NCI-H510A (cell line): ENCODE measurements at places on chromosomes 11 and 22.

DNA sequence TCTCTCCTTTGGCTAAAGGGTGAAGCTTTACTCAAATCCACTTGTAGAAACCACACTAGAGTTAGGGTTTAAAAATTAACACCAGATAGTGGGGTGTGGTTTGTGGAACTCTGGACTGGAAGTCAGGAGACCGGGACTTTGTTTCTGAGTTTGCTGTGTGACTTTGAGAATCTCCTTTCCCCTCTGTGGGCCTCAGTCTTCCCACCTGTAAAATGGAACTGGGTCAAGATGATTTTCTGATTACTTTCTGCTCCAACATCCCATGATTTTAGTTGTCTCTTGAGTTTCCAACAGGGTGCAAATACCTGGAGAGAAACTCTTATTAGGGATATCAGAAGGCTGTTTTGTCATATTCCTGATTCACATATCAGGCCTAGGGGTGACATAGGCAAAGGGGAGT is 301.0 kb downstream of the MIAT start:
- DNase-seq: no peak

GRCh38 chr11:61377461-61378160 is 14.8 kb upstream of the TMEM216 start:
- DNase-seq: no peak

DNA sequence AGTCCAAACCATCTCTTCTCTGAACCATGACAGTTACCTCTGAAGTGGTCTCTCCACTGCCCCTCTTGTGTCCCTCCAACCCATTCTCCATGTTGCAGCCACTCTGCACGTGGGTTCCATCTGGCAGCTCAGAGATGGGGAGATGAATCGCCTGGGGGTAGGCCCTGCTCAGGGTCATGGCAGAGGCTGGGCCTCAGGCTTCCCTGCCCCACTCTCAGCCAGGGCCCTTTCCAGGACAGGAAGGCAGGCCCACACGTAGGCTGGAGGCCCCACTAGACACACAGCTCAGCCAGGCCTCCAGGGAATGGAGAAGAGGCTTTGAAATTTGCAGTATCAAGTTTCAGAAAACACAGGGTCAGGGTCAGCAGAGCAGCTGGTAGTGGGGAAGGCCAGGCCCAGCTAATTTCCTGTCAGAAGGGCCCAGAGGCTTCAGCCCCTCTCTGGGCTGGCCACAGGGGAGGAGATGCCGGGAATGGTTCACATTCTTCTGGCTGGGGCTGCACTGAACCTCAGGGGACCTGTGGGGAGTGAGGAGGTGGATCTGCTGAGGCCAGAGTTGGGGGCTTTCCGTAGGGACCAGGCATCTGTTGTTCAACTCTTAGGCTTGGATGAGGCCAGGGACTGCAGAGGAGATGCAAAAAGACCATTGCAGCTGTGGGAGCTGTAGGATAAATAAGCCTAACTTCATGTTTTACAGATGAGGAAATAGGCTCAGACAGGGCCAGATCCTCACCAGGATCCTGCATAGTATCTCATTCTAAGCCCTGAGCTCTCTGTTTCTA is 101.6 kb downstream of the SWAP70 start:
- peak; percentile 13 for DNase-seq

DNA sequence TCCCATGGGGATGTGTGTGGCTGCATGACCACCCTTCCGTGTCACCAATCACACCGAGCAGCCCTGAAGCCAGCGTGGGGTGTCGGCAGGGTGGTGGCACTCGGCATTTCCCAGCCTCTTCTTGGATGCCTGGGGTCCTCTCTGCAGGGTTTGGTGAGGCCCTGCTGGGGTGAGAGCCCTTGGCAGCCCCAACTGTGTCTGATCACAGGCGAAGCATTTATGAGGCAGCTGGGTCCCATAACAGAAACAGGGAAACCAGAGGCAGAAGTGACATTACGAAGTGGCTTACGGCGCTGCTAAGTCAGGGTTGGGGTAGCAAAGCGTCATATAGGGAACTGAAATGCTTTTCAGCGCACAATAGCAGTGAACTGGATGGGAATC is 92.3 kb upstream of the SEPTIN5 start:
- no peak for DNase-seq

DNA sequence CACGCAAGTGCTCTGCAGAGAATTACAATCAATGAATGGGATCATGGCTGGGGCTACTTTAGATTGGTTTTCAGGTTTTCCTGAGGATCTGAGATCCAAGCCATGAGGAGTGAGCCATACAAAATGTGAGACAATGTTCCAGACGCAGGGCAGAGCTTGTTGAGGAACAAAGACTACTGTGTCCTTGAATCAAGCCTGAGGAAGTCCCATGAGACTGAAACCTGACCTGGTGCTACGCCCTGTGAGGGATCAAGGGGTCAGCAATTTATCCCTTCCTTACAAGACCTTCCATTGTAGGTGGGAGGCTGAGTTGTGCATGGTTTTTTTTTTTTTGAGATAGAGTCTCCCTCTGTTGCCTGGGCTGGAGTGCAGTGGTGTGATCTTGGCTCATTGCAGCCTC is 2.1 kb downstream of the INCENP start:
- DNase-seq: no peak
